ENCODE measurements at places on chromosomes 6 and 20. TPM values are rescaled to one million over a fixed set of nuclear protein-coding genes. Genes with fewer than 3 reads are reported as not detected.

The IL17A gene
- not detected for polyA plus RNA-seq

The VTA1 gene
- 90.4 TPM for polyA plus RNA-seq

The CLDN20 gene
- polyA plus RNA-seq = not detected

The CAP2 gene
- polyA plus RNA-seq = 233 TPM

The PSMG4 gene
- polyA plus RNA-seq = 43.5 TPM

The EYS gene
- 0.91 TPM for polyA plus RNA-seq

The HRH3 gene
- not detected for polyA plus RNA-seq

The PRPH2 gene
- 6.2 TPM for polyA plus RNA-seq

The SLC22A3 gene
- polyA plus RNA-seq = 0.34 TPM

The PRDM13 gene
- not detected for polyA plus RNA-seq

The SMOC2 gene
- 1.0 TPM for polyA plus RNA-seq

The HMGCLL1 gene
- polyA plus RNA-seq = 13.6 TPM

The PYGB gene
- 5.8 TPM for polyA plus RNA-seq

The PHACTR1 gene
- 2.1 TPM for polyA plus RNA-seq

The HTR1E gene
- polyA plus RNA-seq = 0.58 TPM

The FAM83D gene
- polyA plus RNA-seq = 14.7 TPM

The PI16 gene
- polyA plus RNA-seq = not detected

The KIF6 gene
- 3.4 TPM for polyA plus RNA-seq

The BTNL2 gene
- not detected for polyA plus RNA-seq

The RIMS1 gene
- polyA plus RNA-seq = 10.0 TPM

The SNAP91 gene
- 112 TPM for polyA plus RNA-seq

The CDSN gene
- polyA plus RNA-seq = not detected

The NCOA6 gene
- 27.8 TPM for polyA plus RNA-seq

The TRIM15 gene
- not detected for polyA plus RNA-seq

The RNF144B gene
- 1.4 TPM for polyA plus RNA-seq

The CGA gene
- not detected for polyA plus RNA-seq

The NKX2-4 gene
- not detected for polyA plus RNA-seq

The LAMA2 gene
- 1.2 TPM for polyA plus RNA-seq

The TMEM14C gene
- polyA plus RNA-seq = 226 TPM

The RWDD2A gene
- 10.8 TPM for polyA plus RNA-seq

The GLP1R gene
- polyA plus RNA-seq = not detected

Measured in Purkinje cell (primary cell).